ENCODE measurements at places on chromosomes 12 and 14.

DNA sequence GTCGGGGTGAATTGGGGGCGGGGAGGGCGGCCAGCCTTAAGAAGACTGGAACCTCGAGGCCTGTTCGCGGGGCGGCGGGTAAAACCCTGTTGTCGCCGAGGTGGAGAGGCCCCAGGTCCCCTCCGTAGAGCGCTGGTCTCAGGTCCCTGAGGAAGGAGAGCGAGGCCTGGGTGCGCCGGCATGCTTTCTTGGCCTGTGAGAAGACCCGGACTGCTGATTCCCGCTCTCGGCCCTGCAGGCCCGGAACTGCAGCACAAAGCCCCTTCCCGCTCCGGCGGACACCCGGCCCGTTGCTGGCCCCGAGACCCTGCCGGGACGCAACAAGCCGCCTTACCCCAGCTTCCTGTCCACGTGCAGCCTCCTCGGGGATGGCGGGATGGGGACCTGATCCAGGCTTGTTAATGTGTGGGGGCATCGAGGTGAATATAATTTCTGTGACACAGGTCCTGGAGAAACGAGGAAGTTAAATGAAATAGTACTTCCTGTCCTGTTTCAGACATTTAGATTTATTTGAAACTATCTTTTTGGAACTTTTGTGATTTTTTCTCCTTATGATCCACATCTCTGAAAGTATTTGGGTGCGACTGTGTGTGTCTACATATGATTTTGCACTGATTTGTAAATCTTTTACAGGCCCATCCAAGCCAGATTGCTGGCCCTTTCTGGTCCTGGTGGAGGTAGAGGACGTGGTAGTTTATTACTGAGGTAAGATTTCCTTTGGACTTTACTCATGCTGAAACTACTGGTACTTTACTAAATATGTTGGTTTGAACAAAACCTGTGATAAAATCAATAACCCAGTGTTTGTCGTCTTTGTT lies 600 bp downstream of the PNN start:
- peak; percentile 55 for DNase-seq

GRCh38 chr12:92049403-92049802 lies 96.2 kb downstream of the BTG1 start:
- no peak for DNase-seq

DNA sequence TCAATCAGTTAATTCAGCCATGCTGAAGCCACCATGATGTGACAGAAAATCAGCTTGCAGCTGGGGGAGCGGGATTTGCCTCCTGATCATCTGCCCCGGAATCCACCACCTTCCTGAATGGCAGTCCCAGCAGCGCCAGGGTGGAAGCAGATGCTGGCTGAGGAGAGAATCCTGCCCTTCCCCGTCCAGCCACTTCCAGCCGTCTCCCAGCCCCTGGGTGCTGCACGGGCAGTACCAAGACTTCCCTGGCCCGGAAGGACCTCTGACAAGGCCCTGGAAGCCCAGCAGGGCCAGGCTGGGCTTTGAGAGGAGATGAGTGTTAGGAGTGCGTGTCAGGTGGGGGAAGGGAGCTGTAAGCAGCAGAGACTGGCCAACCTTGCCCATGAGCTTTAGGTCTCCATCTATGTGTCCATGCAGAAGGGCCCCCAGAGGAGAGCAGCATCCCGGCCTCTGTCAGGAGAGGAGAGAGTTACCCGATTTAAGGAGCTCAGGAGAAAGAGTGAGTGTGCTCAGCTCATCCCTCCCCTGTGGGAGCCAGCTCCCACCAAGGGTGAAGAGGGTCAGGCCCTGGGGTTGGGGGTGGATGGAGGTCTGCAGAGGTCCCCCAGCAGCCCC lies 69.3 kb downstream of the EID3 start:
- DNase-seq, result no peak

- DNase-seq, result no peak
Observed at GRCh38 chr12:50572760-50573159, 68.0 kb downstream of the DIP2B start.

GRCh38 chr12:59927032-59927431 lies 331.2 kb downstream of the SLC16A7 start:
- DNase-seq, result no peak

- DNase-seq, result peak; percentile 93
Observed at GRCh38 chr14:105086833-105087307, 21.6 kb upstream of the GPR132 start.

GRCh38 chr12:71439613-71440344 lies at the start of gene LGR5:
Gene LGR5, plus strand, starts transcription at chr12:71439798. Its CDS starts 283 bp downstream, at chr12:71440081.
- DNase-seq, result peak; percentile 43

- no peak for DNase-seq
Observed at GRCh38 chr12:109870648-109871047, 9.7 kb downstream of the GLTP start.

DNA sequence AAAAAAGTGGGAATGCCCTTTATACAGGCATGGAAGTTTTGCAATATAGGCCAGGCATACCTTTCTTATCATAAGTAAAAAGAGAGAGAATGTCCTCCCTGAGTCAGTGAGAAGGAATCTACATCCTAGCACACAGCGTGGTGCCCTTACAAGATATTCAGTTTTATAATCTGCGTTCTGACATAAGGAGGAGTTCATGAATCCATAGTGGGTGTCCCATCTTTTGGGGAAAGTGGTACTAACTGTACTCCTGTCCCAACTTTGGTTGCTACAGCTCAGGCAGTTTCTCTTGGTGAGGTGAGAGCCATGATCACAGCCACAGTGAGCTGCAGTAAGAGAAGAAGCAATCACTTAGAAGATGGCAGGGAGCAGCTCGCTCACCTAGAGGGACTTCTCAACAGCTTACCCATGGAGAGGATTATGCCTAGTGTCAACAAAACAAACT lies 332.9 kb downstream of the BCAT1 start:
- no peak for DNase-seq

DNA sequence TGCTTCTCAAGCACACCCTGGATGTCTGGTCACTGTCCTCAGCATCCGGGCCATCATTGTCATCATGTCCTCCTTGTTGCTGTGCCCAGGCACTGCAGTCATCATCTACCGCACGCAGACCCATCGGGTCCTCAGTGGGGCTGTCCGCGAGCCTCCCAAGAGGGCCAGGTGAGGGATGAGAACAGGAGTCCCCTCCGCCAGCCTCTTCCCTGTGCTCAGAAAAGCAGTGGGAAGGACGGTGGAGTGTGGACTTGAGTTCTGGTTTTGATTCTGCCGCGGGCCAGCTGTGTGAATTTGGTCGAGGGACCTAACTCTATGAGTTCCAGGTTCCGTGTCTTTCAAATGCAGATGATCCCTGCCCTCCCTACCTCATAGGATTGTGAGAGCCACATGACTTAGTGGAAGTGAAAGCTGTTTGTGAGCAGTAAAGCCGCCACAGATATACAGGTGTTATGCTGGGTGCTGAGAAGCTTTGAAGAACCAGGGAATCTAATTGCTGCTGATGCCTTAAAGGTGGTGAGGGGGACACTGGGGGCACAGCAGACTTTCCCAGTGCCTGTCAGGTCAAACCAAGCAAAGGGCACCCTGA lies 122.9 kb upstream of the RAP1B start:
- no peak for DNase-seq

Data from activated CD4-positive, alpha-beta memory T cell treated with anti-CD3 and anti-CD28 coated beads for 36 hours (primary cell).